ENCODE measurements at places on chromosomes 3 and 15. TPM values are rescaled to one million over a fixed set of nuclear protein-coding genes. Genes with fewer than 3 reads are reported as not detected.

DNA sequence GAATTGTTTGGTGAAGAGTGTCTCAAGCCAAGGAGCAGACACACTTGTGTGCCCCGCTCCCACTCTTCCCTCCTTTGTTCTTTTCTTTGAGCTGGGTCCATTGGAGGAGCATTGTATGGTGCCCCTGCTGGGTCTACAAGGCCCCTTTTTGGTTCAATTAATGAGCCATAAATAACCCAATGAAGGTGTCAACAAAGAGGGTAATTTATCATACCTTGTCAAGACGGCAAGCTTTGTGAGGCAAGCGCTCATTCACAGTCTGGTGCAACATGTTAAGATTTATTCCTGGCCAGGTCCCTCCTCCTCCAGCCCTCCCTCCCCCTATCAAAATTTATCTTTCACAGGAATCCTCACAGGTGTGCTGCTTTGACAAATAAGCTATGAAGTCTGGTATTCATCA is 300.1 kb downstream of the RORA start:
- no peak for DNase-seq

Gene CD276
- 108 TPM for total RNA-seq

Gene PRTG
- total RNA-seq, result 35.5 TPM

Gene PCCB
- total RNA-seq, result 131 TPM

Gene IL20RB
- total RNA-seq, result 0.25 TPM

Gene BUB1B
- 86.8 TPM for total RNA-seq

DNA sequence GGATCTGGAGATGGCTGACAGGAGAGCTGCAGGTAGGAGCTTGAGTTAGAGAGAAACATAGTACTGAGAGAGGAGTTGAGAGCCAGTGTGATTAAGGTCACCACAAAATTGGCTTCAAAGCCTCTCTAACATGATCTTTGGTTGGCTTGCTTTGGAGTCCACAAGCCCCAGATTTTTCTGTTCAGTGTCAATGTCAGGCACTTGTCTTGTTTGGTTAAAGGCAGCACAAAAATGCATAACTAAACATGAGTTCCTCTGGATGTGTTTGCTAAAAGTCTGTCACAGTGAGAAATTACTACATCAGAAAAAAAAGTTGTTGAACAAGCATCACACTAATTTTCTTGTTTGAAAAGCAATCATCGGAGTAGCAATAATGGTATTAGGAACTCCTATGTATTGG is 440.5 kb downstream of the NTRK3 start:
- no peak for DNase-seq

DNA sequence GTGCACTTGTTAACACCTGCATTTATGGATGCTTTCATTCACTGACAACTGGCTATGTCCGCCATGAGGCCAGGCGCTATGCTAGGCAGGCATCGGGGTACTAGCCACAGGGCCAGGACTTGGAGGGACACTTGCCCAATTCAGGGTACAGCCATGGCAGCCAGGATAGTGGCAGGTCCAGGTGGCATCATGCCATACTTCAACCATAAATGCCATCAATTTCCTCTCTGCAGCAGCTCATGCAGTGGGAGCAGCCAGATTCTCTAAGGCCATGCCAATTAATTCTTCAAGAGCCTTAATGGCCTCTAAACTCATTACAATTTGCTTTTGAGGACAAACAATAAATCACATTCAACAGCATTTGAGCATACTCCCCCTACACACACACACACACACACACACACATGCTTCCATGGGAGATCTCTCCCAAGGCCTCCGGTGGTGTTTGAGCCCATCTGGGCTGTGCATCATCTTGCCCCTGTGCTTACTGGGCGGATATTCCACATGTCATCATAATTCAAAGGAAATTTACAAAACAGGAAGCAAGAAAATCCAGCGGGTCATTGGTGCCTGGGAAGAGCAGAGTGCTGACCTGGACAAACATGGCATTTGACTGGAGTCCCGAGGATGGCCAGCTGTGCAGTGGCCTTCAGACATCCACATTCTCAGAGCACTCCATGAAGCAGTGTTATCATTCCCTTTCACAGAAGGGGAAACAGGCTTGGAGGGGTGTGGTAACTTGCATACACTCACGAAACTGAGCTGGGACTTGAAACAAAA is 109.1 kb downstream of the IQSEC1 start:
- peak; percentile 74 for DNase-seq

Gene BOC
- total RNA-seq, result not detected

Gene VIPR1
- not detected for total RNA-seq

GRCh38 chr3:57951066-57951882 is 56.9 kb upstream of the FLNB start:
- no peak for DNase-seq

Gene LEKR1
- not detected for total RNA-seq

Gene NCBP2
- 33.1 TPM for total RNA-seq

DNA sequence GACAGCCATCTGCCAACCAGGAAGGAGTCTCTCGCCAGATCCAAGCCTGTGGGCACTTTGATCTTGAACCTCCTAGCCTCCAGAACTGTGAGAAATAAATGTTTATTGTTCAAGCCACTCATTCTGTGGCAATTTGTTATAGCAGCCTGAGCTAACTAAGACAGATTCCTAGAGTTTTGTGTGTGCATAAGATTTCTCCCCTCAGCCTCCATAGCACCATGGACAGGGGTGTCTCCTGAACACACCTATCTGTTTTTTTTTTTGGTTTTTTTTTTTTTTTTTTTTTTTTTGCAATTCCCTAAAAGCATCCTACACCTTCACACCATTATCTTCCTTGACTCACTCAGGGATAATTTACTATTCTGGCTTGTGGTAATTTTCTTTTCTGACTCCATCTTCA is 768.5 kb downstream of the NR2F2 start:
- no peak for DNase-seq

DNA sequence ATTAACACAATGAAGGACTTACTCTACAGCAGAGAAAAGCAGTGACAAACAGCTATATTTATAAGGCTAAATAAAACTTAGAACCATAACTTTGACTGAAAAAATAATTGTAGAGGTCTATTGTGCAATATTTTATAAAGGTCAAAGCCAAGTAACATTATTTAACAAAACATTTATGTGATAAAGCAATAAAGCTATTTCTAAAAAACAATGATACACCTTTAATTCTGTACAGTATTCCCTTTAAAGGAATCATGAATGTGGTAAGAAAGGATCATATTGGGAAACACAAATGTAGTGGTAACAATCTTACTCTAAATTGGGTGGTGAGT is 236.4 kb downstream of the ISL2 start:
- no peak for DNase-seq

DNA sequence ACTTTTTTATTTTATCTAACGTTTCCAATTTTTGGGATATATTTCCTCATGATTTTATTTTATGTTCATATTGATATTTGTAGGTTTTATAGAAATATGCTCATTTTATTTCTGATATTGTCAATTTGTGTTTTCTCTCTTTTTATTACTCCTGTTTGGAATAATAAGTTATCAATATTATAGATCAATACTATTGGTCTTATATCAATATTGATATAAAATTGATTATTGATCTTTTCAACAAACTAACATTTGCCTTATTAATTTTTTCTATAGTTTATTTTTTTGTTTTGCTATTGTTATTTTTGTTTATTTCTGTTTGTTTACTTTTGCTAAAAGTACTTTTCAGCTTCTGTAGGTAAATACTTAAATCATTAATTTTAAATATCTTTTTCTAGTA is 90.8 kb upstream of the CNTN6 start:
- DNase-seq, result no peak

GRCh38 chr15:88695691-88696251 is 57.0 kb downstream of the ISG20 start:
- DNase-seq, result no peak

GRCh38 chr15:84812842-84813241 is 4.3 kb upstream of the ALPK3 start:
- DNase-seq, result no peak

DNA sequence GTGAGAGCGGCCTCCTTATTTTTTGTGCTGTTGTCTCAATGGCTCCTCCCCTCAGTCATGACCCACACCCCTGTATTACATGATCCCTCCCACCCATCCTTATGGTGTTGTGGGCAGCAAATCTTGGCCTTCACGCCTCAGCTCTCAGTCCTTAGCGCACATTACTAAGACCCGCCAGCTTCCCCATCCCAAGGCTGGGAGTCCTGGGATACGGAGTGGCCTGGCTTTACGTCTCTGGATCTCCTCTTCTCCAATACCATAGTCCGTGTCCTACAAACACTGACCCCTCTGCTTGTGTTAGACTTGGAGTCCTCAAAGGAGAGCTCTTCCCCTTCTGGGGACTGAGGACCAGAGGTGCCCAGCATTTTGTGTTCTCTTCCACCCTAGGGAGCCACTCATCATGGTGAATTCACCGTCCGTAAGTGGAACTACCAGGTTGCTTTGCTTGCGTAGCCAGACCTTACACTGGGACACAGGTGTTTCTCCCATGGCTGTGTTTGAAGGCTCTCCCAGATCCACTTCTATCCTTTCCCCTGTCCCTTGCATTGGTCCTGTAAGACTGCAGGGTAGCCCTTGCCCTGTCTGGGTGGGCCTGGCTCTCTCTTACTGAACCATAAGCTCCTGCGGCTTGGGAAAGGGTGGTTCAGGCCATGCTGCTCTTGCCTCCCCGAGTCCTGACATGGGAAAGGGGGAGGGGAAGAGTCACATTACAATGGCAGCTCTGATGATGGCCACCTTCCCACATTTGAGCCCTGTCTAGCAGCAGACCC is 13.6 kb downstream of the GRM2 start:
- no peak for DNase-seq

Gene SUMF1
- total RNA-seq, result 31.9 TPM

- DNase-seq, result peak; percentile 9
Observed at GRCh38 chr3:179446501-179446900, 4.8 kb downstream of the GNB4 start.

Gene GAP43
- not detected for total RNA-seq

DNA sequence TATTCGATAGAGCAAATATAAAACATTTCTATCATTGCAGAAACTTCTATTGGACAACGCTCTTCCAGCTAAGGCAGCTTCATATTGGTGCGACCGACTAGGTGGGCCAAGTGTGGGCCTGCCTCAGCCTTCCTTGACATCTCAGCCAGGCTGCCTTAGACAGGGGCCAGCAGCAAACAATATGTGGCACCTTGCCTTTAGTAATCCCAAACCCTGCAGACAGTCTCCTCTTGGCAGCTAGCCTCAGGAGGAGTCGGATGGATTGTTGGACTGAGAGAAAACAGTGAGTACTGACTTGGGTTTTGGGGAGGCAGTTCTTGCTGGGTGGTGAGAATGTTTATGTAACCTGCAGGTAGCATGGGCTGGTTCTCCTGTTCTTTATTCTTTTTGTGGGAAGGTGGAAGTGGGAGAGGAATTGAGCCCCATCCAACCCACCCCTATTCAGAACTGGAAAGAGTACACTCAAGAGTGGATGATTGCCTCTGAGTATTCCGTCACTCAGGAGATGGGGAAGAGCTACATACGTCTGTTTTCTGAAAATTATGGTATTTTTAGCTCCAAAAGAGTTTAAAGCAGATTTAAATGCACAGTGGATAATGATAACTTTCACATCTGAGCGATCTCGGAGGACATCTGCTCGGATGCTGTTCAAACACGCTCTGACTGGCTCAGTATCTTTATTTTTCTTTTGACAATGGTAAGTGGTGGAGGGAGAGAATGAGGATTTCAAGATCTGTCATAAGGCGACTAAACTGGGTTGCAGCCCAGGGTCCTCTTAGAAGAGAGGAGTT is 47.2 kb downstream of the GPD1L start:
- no peak for DNase-seq

DNA sequence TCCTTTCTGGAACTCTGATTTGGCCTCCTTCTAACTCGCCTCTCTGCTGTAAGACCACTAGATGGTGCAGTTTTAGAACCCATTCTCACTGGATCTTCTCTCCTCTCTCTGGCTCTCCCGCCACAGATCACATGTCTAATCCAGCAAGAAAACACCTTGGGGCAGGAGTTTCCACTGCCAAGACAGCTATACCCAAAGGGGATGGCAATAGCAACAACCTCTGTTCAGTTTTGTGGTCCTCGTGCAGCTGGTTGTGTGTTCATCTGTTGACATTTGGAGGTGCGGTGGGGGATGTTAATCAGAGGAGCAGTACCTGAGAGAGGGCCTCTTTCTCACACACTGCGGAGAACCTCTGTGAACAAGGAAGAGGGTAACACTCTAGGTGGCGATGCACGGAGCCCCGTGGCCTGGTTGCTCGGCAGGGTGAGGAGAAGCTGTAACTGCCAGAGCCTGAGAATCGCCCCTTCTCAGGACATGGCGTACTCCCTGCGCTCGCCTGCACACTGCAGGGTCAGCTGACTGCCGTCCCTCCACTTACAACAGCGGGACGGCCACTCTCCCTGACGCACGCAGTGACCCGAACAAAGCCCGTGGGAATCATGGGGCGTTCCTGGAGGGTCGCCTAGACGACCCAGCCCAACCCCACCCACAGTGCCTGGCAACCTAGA is at the start of gene TEX55:
Gene TEX55, plus strand, starts transcription at position 666 of the 668 bp plus-strand sequence. CDS start 25 bp downstream, outside the sequence.
- DNase-seq, result peak; percentile 1

Gene CD200R1L
- total RNA-seq, result not detected

Gene PLA2G4E
- not detected for total RNA-seq

Gene C3orf20
- total RNA-seq, result not detected

DNA sequence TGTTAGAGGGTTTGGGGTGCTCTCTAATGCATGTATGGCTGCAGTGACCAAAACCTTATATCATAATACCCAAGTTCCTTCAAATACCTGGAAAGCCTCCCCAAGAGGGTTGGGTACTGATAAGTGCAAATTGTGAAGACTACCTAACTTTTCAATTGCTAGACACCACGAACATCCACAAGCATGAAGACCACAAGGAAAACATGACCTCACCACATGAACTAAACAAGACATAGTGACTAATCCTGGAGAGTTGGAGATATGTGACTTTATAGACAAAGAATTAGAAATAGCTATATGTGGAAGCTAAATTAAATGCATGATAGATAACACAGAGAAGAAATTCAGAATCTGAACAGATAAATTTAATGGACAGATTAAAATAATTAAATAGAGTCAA is 23.9 kb upstream of the AADACL2 start:
- DNase-seq, result no peak

Gene EXD1
- 0.03 TPM for total RNA-seq

DNA sequence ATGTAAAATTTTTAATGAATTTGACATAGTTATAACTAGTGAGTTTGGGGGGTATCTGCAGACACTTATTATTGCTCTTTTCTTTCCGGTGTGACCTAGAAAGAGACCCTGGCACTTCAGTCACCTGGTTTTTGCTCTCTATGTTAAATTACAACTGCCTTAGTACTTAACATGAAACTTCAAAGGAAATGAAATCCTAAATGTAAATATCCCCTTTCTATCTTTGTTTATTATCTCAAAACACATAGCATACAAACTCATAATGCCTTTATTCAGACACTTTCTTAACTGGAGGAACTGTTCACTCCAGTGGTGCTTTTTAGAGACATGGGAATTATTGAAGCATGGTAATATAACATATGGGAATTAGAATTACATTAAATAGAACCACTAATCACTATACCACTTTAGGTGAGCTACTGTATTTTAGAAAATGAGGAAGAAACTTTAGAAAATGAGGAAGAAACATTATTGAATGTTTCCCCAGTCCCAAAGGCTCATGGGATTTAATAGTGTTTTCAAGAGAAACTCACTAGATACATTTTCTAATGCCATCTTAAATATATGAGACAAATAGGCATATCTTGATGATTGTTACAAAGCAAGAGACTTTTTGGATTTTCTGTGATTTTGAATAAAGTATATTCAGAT is 119.5 kb upstream of the MLF1 start:
- no peak for DNase-seq

- peak; percentile 79 for DNase-seq
Observed at GRCh38 chr15:31263751-31264558, 62.7 kb upstream of the KLF13 start.

GRCh38 chr3:143832433-143832832 is 15.8 kb downstream of the SLC9A9 start:
- no peak for DNase-seq

Gene IL5RA
- total RNA-seq, result not detected
